Type B pancreatic cell (in vitro differentiated cells): ENCODE measurements at places on chromosomes 13 and 19. TPM values are rescaled to one million over a fixed set of nuclear protein-coding genes. Genes with fewer than 3 reads are reported as not detected.

ZNF264 gene
- 37.0 and 42.5 TPM in 2 replicates for total RNA-seq

IFNL1 gene
- total RNA-seq = not detected in 2 replicates

IL17D gene
- total RNA-seq = 1.5 and 6.3 TPM in 2 replicates

WDR18 gene
- total RNA-seq = 59.5 and 65.4 TPM in 2 replicates

AXL gene
- total RNA-seq = 8.8 and 20.9 TPM in 2 replicates

CEACAM21 gene
- total RNA-seq = not detected in 2 replicates

SNRPD2 gene
- 397 and 471 TPM in 2 replicates for total RNA-seq

EID2B gene
- 1.1 and 4.8 TPM in 2 replicates for total RNA-seq

DNA sequence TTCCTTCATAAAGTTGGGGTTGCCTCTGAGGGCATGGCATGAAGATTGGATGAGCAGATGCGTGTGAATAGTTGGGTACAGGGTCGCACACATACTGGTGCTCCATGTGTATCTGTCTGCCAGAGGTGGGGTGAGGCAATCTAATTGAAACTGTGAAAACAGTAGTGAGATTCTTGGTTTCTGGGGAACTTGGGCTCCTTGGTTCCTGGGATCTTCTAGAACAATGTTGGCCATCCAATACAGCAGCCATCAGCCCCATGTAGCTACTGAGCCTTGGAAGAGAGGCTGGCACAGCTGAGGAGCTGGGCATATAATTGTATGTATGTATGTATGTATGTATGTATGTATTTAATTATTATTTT is 616 bp downstream of the FCHO1 start:
- DNase-seq = no peak

DNA sequence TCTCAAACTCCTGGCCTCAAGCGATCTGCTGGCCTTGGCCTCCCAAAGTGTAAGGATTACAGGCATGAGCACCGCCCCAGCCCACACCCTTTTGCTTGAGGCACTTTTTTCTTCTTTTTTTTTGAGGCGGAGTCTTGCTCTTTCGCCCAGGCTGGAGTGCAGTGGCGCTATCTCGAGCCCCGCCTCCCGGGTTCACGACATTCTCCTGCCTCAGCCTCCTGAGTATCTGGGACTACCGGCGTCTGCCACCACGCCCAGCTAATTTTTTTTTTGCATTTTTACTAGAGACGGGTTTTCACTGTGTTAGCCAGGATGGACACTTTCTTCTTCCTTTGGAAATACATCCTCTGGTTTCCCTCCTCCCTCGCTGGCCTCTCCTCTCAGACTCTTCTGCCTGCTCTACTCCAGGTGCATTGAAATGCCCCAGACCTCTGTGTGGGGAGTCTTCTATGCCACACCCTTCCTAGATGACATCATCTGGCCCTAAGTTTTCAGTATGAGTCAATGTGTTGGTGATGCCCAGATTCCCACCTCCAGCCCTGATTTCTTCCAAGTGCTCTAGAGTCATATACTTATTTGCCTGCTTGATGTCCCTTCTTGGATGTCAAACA is 20.7 kb upstream of the TPT1 start:
- DNase-seq = no peak

DNA sequence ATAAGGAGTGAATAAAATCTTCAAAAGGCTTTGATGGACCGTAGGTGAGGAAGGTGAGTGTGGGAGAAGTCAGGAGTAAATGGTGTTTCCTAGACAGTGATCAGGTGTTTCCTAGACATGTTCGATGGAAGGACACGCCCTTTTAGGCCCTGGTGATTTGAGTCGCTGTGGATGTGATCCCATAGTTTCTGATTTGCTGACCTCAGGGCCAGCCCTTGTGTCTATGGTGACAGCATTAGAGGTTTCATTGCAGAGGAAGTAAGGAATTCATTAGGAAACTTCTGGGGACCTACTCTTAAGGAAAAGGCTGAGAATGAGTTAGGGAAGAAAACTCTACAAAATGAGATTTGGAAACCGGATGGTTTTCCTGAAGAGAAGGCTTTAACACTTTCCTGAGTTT is 31.5 kb upstream of the RNF113B start:
- DNase-seq = no peak

DNA sequence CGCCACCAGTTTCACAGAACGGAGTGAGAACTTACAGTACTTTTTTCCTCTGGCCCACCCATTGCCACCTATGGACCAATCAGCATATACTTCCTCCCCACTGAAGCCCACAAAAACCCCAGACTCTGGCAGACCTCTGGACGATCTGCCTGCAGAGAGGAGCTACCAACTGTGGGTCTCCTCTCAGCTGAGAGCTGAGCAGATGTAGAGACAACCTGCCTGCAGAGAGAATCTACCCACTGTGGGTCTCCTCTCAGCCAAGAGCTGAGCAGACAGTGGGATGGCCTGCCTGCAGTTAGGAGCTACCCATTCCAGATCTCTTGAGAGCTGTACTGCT is 69.7 kb downstream of the PIBF1 start:
- DNase-seq = no peak

DNA sequence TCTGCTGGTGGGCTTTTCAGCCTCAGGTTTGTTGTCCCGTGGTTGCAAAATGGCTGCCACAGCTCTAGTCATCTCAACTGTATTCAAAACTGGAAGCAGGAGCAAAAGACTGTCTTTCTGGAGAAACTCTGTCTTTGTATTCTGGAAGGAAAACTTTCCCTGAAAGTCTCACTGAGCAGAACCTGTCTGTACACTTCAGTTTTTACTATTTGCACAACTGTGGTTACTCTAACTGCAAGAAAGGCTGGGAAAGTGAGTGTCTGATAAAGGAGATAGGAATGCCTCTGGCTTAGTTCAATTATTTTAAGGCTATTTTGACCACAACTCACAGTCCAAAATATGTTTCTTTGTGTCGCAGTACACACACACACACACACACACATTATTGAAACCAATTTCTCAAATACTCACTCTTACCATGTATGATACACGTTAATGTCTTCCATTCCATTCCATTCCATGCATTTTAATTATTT is 49.7 kb upstream of the EHD2 start:
- DNase-seq = no peak

GRCh38 chr19:42421101-42421500 is 6.1 kb downstream of the LIPE start:
- no peak for DNase-seq

GRCh38 chr13:81498969-81499368 is 1158.0 kb upstream of the SPRY2 start:
- DNase-seq = no peak

DNA sequence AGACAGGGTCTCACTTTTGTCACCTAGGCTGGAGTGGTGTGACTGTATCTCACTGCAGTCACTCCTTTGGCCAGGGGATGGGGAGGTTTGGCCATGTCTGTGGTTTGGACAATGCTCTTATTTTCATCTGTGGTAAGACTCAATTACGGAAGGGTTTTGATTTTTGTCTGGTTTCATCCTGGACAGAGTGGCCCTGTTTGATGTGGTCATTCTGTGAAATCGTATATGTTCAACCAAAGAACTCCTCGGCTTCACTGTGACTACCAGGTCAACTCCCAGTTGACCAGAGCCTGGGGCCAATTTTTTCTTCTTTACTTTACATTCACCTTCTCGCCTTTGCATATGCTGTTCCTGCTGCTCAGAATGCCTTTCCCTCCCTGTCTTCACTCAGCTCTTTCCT is 6.8 kb upstream of the CCDC124 start:
- DNase-seq = no peak

- no peak for DNase-seq
These were observed 164.3 kb downstream of the DCT start for GRCh38 chr13:94315188-94315587.

DNA sequence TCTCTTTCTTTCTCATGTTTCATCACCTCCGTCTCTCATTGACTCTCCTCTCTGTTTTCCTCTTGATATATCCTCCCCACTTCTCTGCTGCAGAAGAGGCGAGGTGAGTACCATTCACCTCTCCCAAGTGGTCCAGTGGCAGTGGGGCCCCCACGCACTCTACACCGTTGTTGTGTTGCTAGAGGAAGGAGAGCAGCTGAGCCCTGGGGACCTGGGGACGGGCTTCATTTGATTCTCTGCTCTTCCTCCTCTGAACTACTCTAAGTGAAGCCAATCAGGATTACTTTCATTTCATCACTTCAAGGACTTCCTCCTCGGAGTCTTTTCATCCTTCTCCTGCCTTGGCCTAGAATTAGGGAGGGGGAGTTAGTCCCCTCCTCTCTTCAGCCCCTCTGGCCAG is 64.6 kb downstream of the CCNE1 start:
- no peak for DNase-seq

- no peak for DNase-seq
These were observed 268.2 kb downstream of the SHISA2 start for GRCh38 chr13:25783601-25784024.

DNA sequence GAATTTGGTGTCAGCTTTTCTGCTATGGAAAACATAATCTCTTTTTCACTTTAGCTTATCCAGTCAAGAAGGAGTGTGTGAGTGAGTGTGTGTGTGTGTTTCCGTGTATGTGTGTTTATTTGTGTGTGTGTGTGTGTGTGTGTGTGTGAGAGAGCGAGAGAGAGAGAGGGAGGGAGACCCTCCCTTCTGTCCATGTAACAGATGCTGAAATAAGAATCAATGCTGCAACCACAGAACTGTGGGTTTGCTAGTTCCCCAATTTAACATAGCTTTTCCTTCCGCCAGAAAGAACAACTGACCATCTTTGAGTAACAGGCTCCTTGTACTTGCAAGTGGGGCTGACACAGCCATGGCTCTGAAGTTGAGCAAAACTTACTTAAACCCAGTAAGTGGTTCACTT is 5.2 kb downstream of the LCP1 start:
- DNase-seq = no peak

DNA sequence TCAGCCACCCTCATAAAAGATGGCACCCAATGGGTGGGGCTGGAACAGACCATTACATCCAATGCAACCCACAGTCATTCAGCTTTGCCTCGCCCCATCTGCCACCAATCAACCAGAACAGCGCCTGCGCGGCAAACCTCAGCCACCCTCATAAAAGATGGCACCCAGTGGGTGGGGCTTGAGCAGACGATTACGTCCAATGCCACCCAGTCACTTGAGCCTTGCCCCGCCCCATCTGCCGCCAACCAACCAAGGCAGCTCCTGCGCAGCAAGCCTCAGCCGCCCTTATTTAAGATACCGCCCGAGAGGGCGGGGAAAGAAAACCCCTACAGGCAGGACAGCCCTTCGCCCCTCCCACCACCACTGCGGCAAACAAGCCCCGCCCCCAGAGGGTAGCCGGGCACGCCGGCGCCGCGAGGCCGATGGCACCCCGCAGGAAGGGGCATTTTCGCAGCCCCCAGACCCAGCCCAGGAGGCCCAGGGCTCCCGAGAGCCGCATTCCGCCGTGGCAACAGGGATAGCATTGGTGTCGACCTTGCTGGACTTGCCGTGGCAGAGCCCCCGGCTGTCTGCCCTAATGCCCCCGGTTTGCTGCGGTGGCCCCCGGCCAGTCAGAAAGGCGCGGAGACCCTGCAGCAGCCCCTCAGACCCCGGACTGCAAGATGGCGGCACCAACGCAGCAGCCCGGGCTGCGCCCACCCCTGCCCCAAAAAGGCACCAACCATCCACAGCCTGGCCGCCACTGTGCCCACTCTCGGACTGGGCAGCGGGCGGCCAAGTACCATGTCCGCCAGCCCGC is 675 bp downstream of the PEG3 start:
- DNase-seq = no peak

GRCh38 chr19:49380391-49380790 is 7.7 kb upstream of the KASH5 start:
- no peak for DNase-seq

DNA sequence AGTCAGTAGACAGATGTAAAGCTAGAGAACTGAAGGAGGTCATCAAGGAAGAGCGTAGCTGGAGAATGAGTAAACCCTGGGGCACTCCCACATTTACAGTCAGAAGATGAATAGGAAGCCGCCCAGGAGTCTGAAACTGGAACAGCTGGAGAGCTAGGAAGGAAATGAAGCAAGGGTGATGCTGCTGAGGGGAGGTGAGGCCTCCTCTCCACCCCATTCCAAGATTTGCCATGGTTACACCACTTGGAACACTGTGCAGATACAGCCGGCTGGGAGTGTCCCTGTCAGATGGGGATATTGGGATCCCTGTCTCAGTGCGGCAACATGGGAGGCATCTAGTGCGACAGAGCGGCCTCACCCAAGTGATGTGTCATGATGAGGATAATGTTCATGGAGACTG is 51.8 kb upstream of the GPI start:
- DNase-seq = no peak

DNA sequence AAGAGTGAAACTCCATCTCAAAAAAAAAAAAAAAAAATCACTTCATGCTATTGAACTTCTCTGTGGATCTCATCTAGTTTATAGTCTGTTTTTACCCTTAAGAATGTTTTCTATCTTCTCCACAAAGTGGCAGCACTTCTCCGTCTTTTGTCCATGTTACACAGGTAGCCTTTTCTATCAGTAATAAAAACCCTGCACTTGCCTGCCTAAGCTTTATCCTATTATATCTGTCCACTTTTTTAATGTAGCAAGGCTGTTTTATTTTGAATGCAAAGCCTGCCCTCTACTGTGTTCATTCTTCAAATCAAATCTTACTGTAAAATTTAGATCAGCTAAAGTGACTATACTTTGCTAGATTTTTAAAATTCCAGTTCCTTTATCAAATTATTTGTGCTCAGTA is 124.0 kb downstream of the STOML3 start:
- no peak for DNase-seq

DNA sequence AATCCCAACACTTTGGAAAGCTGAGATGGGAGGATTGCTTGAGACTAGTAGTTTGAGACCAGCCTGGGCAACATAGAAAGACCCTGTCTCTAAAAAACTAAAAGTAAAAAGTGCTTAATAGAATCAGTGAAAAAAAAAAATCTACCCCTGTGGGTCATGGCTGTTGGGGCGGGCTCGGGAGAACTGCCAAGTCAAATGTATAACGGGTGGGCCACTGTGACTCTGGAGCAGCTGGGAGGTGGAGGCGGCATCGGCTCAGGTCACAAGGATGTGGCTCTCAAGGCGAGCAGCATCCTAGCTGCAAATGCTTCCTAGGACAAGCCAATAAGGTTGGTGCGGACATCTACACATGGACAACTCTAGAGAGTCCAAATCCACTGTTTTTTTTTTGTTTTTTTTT is 30.9 kb downstream of the C19orf47 start:
- no peak for DNase-seq

DNA sequence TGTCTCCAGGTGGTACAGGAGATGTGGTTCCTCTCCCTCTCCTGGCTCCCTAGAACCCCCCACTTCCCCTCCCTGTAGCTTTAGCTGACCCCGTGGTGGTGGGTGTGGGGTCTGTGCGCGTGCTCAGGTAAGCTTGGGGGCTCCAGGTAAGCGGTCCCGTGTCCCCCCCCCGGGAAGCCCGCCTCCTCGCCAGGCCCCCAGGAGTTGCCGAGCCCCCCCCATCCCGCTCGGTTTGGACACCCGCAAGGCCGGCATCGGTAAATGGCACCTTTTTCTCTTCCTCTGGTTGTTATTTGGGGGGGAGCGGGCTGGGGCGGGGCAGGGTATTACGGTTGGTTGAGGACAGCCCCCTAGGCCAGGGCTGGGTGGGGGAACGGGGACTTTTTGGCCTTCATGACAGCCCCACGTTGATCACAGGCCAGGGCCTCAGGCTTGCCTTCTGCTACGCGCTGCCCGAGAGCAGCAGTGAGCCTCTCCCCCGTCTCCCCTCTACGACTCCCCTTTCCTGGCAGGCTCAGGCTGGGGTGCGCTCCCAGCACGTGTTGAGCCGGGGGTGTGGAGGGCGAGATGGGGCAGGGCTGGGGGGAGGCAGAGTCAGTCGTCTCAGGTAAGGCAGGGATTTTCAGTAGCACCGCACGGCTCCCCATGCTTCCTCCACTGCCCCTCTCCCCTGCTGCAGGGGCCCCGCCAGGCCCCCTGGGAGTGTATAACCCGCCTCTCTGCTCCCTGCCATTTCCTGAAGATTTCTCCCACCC is 10.7 kb upstream of the LIN7B start:
- DNase-seq = no peak

GRCh38 chr19:50659318-50660087 is 10.3 kb downstream of the C19orf81 start:
- no peak for DNase-seq
